ENCODE measurements at places on chromosomes 3 and 15.

DNA sequence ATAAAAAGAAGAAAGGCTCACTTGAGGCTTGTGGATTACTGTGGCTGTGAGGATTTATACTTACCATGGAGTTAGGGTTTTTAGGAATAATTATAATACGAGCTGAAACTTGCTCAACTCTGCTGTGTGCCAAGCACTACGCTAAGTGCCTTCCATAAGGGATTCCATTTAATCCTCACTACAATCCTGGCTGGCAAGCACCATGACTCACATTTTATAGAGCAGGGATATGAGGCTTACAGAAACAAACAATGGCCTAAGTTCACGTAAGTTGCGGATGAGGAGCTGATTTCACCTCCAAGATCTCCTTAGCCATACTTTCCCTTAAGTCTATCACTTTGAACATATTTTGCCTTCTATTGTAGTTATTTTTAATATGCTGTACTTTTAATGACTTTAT is 43.9 kb upstream of the ARL8B start:
- DNase-seq, result no peak

DNA sequence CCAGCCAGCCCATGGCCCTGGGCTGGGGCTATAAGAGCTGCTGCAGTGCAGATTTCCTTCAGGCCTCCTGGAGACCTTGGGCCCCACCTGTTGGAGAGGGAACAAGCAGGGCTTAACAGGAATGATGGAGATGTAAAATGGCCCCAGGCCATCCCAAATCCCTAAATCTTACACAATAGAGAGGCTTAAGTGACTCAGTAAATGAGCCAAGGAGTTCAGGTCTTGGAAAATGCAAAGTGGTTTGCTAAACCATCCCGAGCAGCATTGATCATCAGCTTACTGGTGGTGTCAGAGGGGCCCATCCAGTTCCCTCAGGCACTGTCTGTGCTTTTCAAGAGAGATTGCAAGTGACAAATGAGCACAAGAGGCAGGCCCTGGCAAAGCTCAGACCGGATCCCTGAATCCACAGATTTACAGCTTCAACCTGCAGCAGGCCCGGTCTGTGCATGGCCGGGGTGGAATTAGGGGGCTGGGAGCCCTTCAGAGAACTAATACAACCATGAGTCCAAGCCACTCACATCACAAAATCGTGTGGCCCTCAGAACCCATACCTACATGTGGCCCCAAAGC is 325.4 kb downstream of the UACA start:
- DNase-seq, result no peak

DNA sequence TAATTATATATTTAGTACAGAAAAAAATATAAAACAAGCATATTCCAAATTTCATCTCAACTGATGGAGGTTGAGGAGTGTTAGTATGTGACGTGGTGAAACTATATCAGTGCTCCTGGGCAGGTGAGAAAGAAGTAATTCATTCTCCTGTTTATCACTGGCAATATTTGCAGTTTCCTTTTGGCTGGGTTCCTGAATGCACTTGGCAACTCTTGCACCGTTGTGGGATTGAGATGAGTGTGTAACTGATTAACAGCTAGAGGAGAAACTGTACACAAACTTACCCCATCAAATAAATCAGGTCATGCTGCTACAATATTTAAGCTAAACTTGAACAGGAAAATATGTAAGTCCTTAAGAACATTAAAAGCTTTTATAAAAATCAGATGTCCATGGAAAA is 2.1 kb upstream of the ATP13A4 start:
- DNase-seq, result no peak

DNA sequence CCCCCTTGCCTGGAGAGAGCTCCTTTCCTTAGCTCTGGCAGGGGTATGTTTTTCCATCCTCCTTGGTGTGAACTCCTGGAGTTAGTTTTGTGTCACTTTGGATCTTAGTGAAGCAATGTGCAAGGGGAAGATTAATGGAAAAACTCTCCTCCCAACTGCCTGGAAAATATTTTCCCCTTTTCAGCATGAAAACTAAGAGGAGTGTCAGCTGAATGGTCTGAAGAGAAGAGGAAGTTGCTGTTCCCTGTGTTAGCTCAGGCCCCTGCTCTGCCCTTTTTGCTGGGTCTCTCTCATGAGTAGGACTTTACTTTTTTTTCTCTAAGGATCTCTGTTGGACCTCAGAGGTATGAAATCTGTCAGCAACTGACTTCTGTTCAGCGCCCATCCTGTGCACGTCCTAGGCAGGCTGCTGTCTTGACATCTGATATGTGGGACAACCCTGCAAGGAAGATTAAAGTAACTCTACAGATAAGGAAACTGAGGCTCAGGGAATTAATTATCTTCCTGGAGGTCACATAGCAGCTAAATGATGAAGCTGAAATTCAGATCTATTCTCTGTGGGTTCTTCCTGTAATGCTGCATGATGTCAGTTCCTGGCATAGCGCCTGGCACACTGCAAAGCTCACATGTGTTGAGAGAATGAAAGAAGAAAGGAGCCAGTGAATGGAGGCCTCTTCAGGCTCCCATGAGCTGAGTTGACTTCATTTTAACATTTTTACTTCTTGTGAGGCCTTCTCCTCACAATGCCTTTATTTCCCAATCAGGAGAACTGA is 109.7 kb upstream of the GALNT15 start:
- DNase-seq, result no peak

- DNase-seq, result no peak
Observed at GRCh38 chr3:40379674-40380306, 7.2 kb upstream of the ENTPD3 start.
